Endothelial cell of umbilical vein (primary cell): ENCODE measurements at places on chromosomes 7 and 10. TPM values are rescaled to one million over a fixed set of nuclear protein-coding genes. Genes with fewer than 3 reads are reported as not detected.

Gene COMMD3
- 48.9 and 49.8 TPM in 2 replicates for total RNA-seq

Gene C10orf143
- total RNA-seq = 0.44 and 0.92 TPM in 2 replicates

Gene OGDHL
- total RNA-seq = 0.58 and 1.0 TPM in 2 replicates

GRCh38 chr7:94223375-94224084 is 171.2 kb upstream of the COL1A2 start:
- no peaks in the 10 kb centered on the region for H3K36me3 ChIP-seq
- H3K27me3 ChIP-seq = no peaks in the 10 kb centered on the region
- no peak overlapping the region for H3K4me3 ChIP-seq
- peaks cover 8% of the 10 kb centered on the region for H3K4me1 ChIP-seq
- H3K27ac ChIP-seq = no peak overlapping the region
- DNase-seq = peak; percentile 77

Gene CFTR
- total RNA-seq = not detected in 2 replicates
